ENCODE measurements at places on chromosomes 5 and 9.

GRCh38 chr9:137727716-137728115, 108.9 kb downstream of the EHMT1 start:
- no peak for DNase-seq

DNA sequence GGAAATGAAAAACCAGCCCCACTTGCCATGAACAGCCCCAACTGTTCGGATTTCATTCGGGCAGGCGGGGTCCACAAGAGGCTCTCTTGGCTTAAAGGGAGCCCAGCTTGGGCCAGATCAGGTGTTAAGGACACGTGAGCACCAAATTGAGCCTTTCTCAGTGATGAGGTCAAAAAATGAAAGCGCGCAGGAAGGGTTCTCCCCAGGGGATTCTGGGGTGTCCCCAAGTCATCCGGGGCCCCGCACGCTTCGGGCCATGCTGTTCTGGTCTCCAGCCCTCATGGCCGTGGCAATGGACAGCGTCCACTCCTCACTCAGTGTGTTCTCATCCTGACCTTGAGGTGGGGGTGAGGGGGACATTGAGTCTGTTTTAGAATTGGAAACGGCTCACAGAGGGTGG, 10.9 kb downstream of the AK1 start:
- DNase-seq: no peak

GRCh38 chr5:107388141-107388861, 282.4 kb downstream of the EFNA5 start:
- no peak for DNase-seq

GRCh38 chr9:120863833-120864232, 13.2 kb downstream of the PHF19 start:
- no peak for DNase-seq
